ENCODE measurements at places on chromosomes 4 and X.
A peak's percentile ranks its signal among the peaks of the same experiment; 100 is the strongest.

DNA sequence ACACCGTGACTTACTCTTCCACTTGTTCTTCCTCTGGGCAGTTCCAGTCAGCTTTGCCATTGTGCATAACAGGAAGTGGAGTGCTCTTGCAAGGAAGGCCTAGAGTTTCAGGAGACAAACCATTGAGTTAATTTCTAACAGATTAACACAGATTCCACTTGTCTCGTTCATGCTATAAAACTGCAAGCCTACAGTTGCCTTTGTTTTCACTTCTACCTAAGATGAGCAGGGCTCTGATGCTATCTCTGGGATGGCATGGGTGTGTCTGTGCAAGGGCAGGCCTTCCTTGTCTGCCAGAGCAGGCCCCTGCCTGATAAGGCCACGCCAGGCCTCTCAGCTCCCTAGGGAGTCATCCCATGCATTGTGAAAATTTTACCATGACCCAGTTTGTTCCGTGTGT, 67.7 kb upstream of the PGRMC2 start:
- no peak for DNase-seq

DNA sequence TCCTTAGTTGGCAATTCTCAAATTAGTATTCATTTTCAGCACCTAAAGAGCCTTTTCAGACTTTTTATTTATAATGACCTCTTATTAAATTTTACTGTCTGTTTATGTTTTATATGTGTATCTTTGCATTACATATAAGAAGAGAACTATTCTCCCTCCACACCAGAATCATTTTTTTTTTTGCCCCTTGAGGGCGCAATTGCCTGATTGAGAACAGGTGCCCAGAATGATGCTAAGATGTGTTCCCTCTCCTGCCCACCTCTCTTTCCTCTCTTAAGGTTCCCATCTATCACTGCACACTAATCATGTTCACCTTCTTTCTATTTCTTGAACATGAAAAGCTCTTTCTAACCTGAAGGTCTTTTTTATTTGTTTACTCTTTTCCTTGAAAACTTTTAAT, 44.2 kb upstream of the ADAM29 start:
- DNase-seq: no peak

DNA sequence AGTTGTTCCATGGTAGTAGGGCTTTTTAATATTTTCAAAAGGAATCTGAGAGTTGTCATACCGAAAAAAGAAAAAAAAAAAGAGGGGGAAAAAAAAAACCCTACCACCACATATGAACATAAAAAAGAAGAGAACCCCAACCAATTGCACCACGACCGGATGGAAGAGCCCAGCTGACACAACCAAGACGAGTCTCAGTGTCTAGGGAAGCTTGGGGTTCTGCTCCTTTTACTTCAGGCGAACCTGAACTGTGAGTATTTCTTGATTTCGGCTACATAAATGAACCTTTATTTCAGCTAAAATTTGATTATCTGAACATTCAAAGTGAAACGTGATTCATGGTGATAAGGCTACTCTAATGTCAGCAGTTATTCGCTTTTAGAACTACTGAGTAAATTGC, at the start of gene GPR34:
GPR34 (plus strand) TSS at position 139 of the 400 bp plus-strand sequence. CDS start 6,661 bp downstream, outside the sequence.
- DNase-seq: peak; percentile 51

DNA sequence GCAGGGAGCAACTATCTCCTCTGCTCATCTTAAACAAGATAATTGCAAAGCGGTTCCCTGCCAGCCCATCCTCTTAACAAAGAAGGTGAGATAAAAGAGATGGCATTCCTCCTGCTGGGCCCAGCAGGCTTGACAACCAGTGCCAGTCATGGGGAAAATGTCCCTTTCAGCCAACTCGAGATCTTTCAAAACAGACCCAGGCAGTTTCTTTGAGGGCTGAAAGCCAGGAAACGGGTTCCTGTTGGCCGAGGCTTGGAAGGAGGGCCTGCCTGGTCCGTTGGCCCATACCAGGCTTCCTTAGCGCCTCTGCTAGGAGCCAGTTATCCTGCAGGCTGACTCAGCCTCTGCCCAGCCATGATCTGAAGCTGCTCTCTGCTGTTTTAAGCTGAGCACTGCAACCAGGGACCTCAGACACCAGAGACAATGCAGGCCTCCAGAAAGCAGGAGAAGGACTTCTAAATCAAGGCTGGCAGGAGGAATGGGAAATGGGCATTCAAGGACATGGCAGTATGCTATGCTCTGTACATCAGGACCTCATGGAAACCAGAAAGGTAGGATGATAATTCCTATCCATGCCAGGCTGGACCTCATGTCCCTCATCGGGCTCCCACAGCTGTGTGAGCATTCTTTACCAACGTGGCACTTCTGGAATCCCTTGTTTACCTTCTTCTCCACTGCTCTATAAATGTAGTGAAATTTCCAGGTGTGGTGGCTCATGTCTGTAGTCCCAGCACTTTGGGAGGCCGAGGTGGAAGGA, 42.4 kb upstream of the SLC2A9 start:
- no peak for DNase-seq

DNA sequence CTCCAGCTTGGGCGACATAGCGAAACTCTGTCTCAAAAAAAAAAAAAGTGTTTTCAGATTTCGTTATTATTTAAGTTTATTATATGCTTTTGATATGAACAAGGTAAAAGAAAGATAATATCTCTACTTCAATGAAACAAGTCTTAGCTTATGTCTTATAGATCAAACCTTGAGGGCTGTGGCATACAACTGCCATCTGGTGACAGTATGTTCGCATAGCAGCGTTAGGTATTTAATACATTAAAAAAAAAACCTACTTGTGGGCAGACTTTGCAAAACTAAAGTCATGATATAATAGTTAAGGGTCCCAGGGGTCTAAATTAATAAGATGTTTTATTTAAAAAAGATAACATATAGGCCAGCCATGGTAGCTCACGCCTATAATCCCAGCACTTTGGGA, 161.2 kb upstream of the AMOT start:
- DNase-seq: no peak

DNA sequence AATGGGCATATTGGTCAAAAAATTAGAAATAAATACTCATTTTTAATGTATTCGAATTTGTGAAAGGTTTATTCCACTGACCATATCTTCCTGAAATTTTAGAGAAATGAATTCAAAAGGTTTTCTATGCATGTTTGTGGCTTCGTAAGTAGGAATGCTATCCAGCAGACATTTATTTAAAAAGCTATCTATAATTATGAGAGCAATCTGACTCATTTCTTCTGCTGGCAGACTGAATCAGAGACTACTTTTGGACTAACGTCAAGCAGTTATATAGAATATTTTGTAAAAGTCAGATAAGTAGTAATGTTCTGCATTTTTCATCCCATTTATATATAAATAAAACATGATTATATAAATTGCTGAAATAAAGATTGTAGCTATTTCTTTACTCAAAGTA, 125.0 kb downstream of the SPCS3 start:
- no peak for DNase-seq

Data from activated CD8-positive, alpha-beta T cell treated with anti-CD3 and anti-CD28 coated beads, Interleukin-2, amount 10 ng/mL, durations not matched to agents 7 days and 5 days (primary cell).